ENCODE measurements at places on chromosomes 11 and 22.
A peak's percentile ranks its signal among the peaks of the same experiment; 100 is the strongest.

GRCh38 chr11:57800444-57801182 lies 39.0 kb downstream of the CTNND1 start:
- peak; percentile 93 for DNase-seq

DNA sequence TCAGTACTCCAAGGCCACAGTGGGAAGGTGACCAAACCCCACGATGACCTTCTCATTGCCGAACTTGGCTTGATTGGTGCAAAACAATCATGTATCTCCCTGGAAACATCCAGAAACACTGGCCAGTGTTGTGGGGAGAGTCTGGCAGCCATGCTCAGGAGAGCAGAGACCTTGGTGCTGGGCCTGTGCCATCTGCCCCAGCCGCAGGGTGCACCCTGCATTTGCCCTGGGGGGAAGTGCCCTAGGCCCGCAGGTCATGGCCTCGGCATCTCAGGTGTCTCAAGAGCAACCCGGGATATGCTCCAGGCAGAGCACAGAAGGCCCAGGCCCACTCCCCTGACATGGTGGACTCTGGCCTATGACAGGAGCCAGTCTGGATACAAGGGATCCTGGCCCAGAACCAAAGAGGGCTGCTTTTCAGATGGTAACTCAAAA lies 23.7 kb downstream of the ARVCF start:
- DNase-seq: no peak

DNA sequence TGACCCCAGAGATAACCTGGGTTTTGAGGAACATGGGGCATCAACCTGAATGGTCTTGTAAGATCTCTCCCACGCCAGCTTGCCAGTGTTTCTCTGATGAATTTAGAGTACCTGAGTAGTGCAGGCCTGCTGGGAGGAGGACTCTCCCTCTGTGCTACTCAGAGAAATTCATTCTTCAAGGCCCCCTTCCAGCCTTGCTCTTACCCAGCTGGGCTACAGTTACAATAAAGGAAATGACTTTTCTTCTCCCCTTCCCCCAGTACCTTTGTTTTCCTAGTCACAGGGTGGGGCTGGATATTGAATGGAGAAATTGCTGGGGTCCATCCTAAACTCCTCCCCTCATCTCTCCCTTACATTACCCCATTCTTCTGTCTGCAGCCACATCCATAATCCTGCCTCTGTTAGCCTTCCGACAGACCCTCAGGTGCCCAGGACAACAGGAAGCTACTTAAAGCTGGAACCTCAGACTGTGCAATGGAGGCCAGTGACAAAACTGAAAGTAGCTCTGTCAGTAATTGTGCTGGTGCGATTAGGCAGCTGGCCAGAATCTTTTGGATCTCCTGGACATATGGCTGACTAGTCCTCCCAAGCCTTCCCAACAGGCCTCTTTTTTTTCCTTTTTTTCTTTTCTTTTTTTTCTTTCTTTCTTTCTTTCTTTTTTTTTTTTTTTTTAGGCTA lies 17.4 kb downstream of the LIMK2 start:
- no peak for DNase-seq

DNA sequence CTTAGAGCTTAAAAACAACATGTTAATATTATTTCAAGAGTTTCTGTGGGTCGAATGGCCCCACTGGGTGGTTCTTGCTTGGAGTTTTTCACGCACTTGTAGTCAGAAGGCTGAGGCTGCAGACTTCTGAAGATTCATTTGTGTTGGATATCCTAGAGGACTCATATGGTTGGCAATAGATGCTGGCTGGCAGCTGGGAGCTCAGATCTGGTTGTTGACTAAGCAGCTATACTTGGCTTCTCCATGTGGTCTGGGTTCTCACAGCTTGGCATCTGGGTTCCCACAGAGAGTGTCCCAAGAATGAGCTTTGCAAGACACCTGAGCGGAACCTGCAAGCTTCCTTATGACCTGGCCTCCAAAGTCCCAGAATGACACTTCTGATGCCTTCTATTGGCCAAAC lies 163.9 kb upstream of the ZC3H12C start:
- DNase-seq: no peak

GRCh38 chr11:34411791-34412190 lies 26.9 kb upstream of the CAT start:
- no peak for DNase-seq

DNA sequence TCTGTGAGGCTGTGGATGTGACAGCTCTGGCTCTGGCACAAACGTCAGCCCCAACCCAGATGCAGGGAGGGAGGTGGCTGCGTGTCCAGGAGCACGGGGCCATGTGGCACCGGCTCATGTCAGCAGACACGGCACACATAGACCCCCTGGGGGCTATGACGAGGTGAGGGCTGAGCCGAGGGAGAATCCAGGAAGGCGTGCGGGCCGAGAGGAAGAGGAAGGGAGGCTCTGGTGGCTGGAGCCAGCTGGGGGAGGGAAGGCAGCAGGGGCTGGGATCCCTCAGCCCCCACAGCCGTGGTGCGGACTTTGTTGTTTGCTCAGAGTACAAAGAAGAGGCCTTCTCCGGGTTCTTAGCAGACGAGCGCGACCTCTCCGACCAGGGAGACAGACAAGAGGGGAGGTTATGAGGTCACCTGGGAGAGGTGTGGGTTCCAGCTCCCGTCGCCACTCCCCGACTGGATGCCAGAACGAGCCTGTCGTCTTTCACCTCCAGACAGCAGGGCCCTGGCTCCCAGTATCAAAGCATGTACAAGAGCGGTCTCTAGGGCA lies 46.1 kb downstream of the CDKN1C start:
- DNase-seq: no peak

GRCh38 chr22:46003271-46004091 lies 26.5 kb upstream of the WNT7B start:
- no peak for DNase-seq

DNA sequence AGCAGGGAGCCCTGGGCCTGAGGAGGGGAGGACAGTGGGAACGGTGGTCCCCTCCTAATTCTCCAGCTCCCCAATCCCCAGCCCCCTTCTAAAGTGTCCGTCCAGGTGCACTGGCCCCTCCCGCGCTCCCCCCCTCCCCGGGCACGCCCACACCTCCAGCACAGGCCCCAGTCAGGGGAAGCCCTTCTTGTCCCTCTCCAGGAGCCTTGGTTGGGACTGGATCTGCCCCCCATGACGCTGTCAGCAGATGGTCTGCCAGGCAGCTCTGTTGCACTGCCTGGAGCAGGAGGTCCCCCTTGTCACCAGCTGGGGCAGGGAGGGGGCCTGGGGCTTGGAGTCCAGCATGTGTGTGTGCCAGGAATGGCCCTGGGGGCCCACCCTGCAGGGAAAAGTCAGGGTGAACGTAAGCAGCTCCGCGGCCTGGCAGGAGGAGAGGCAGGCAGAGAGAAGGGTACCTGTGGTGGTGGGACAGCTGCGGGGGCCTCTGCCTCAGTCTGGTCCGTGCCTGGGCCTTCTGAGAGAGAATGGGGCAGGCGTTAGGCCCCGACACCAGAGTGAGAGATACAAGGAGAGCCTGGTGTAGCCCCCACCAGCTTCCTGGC lies 1.6 kb downstream of the IRF7 start:
- DNase-seq: no peak

GRCh38 chr11:7473717-7474116 lies 11.6 kb upstream of the OLFML1 start:
- DNase-seq: no peak

- no peak for DNase-seq
Measured at GRCh38 chr11:67731583-67731982, 57.2 kb upstream of the ALDH3B2 start.

- DNase-seq: no peak
Measured at GRCh38 chr22:41382610-41383009, 868 bp downstream of the TEF start.

GRCh38 chr11:119709638-119710346 lies 19.2 kb downstream of the NECTIN1 start:
- DNase-seq: no peak

DNA sequence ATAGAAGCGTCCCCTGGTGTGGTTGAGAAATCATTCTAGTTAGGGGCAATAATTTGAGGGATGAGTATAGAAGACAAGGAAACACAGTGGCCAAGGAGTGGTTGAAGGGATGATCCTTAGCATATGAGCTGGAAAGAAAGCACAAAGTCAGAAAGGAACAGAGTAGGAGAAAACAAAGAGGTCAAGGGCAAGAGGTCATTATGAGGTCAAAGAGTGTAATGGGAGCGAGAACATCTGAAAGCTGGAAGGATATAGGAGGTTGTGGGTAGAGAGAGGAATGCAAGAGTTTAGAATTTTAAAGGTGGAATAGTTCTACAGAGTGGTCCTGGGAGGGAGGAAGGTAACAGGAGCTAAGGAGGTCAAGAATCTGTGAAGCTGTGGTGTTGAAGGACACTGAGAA lies 2.0 kb downstream of the DCHS1 start:
- DNase-seq: no peak

GRCh38 chr11:111571829-111572501 lies 30.3 kb upstream of the SIK2 start:
- DNase-seq: no peak

DNA sequence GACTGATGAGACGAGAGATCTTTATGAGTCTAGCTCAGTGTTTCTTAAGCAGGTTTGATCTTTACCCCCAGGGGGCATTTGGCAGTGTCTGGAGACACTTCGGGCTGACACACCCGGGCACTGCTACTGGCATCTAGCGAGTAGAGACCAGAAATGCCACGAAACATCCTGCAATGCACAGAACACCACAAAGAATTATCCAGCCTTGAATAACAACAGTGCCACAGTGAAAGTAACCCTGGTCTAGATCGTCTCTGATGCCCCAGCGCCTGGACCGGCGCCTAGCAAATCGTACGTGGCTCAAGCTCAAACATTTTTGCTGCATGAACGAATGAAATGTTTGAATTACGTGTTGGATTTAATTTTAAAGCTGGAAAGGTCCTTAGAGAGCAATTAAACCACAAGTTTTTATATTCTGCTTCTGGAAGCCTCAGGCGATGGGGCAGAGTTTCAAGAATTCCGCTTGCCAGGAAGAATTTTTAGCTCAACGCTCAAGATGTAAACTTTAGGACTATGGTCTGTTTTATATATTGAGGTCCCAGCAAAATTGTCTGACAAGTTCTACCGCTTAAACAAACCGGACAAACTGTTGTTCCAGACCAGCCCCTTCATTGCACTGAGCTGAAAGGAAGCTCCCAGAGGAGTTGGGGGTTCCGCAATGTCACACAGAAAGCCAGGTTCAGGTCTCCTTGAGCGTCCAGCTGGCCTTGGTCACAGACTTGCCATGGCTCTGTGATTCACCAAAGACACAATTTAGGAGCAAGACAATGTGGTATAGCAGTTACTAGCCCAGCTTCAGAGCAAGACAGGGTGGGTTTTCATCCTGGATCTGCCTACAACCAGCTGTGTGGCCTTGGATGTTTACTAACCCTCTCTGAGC lies 44.2 kb upstream of the SMTN start:
- no peak for DNase-seq

DNA sequence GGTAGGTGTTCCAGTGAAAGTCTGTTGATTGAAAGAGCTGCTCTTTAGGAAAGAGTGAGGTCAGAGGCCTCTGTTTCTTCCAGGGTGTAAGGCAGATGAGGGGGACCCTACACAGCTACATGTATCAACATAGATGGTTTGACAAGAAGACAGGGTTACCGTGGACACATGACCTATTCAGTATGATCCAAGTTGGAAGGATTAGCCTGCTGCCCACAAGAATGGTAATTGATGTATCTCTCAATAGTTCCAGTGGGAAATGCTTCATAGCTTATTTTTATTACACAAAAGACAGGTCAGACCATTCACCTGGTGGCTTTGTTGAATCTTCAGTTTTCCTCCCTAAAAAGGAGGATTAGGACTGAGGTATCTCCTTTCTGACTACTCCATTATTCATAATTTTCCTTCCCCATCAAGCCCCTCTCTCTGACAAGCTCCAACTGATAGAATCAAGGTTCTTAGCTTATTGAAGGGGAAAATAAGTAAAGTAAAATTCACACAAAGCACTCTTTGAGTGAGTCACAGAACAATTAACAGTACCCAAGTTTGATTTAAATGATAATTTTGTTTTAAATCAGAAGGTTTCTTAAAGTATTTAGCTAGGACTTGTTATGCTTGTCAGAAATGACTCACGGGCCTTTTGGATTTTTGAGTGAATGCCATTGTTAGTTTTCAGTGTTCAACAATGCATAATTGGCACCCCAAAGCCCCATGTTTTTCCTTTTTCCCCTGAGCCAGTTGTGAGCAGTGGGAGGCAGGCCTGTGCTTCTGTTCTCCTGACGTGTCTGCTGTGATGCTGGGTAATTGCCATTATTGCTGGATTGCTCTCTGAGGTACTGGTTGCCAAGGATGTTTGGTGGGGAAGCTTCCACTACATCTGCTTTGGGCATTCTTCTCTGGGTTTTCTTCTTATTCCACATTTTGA lies 373.2 kb downstream of the DDX10 start:
- peak; percentile 15 for DNase-seq

- DNase-seq: no peak
Measured at GRCh38 chr11:20036626-20037335, 123.5 kb downstream of the DBX1 start.

DNA sequence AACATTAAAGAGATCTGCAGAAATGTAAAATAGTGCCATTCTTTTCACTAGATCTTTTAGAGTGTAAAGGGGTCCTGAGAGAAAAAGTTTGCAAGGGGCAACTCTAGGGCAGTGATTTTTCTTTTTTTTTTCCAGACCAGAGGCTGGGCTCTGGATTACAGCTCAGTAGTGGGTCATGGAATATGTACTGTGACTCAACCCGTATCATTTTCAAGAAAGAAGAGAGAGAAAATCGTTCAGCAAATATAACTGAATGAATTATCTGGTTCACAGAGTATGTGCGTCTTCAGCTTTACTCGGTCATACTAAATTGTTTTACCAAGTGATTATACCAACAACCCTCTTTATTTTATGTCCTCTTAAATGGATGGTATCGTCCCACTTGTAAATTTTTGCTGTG lies 3.8 kb downstream of the CEP57 start:
- DNase-seq: no peak

All from pons (tissue), 1 donor.